Stimulated activated CD4-positive, alpha-beta T cell treated with anti-CD3 and anti-CD28 coated beads, Interleukin-1b, Interleukin-23, amount 100 ng/mL, for 4 hours (primary cell): ENCODE measurements at places on chromosomes 6 and 20.

- no peak for DNase-seq
These were observed 31.0 kb downstream of the THEMIS start for GRCh38 chr6:127869772-127870404.

DNA sequence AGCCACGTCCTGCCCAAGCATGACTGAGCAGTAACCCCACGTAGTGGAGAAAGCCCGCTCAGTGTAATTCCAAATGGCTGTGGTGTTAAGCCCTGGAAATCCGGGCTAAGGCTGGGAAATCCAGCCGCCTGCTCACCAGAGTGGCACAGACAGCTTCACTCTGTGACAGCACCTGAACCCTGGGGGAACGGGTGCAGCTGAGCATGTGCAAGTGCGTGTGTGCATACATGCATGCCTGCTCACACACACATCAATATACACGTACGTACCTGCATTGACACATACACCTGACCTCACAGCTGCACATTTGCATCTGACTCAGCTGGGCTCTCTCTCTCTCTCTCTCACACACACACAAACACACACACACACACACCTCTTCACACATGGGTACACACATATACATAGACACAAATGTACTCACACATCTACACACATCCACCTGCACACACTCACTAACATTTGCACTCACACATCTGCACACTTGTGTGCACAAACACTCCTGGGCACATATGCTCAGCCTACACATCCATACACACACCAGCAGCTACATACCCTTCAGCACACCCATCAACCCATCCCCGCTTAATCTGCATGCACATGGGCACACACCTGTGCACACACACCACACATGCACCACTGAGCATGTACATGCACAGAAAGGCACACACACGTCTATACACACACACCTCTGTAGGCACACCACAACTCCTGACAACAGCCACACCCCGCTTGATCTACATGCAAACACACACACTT is 114.1 kb downstream of the GRM4 start:
- DNase-seq = no peak

DNA sequence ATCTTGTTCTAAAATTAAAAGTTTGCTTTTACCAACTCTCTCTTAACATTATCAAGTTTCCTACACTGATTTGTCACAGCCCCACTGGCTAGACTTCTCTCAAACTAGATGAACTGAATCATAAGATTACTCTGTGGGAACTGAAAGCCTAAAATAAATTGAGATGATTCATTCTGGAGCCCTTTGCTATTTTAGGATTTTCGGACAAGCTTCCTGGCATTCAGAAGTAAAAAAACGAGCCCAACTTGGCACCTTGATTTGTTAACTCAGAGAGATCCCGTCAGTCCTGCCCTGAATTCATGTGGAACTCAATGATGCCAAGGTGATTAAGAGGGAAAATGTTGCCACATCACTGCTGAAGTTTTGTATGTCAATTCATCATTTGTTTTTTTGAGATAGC is 122.0 kb upstream of the NRSN1 start:
- DNase-seq = no peak

DNA sequence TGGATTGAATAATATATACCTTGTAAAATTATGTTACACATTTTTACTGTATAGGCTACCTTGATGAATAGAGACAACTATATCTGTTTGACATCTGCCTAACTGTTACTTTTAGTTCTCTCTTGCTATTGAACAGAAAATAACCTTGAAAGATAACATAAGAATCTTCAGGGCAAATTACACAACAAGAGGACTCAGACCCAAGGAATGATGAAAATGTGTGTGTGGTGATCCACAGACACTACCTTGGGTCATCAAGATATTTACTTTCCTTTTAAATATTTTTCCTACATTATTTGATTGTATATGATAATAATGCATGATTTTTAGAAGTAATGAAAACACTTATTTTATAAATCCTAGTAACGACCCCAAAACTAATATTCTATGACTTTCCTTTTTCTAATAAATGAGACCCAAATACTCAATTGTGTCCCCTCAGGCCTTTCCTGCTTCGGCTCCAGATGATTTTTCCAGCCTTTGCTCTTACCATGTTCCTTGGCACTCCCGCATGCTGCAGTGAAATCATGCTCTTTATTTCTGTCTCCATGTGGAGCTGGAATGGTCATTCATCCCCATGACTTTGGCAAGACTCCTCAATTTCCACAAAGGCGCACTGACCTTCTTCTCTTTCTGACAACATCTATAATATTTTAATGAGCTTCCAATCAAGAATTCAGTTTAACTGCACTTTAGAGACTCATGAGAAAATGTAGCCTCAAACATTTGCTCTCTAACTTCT is 187.6 kb downstream of the EPM2A start:
- no peak for DNase-seq

- no peak for DNase-seq
These were observed 71.1 kb upstream of the CTNNBL1 start for GRCh38 chr20:37622728-37623127.

DNA sequence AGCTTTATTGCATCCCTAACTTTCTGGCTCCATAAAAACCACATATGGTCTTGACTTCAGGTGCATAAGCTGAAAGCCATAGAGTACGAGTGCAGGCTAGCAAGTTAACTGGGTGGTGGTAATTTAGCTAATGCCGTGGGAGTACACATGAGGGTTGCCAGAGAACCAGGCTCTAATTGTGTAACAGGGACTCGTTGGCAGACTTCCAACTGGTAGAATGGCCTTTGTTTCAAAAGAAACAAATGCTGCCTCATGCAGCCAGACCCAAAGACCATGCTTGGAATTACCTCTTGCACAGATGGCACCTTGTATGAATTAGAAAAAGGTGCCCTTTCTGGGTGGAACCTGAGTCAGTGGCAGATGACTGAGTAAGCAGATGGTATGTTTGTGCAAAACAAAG is 73.2 kb downstream of the LY86 start:
- DNase-seq = no peak

DNA sequence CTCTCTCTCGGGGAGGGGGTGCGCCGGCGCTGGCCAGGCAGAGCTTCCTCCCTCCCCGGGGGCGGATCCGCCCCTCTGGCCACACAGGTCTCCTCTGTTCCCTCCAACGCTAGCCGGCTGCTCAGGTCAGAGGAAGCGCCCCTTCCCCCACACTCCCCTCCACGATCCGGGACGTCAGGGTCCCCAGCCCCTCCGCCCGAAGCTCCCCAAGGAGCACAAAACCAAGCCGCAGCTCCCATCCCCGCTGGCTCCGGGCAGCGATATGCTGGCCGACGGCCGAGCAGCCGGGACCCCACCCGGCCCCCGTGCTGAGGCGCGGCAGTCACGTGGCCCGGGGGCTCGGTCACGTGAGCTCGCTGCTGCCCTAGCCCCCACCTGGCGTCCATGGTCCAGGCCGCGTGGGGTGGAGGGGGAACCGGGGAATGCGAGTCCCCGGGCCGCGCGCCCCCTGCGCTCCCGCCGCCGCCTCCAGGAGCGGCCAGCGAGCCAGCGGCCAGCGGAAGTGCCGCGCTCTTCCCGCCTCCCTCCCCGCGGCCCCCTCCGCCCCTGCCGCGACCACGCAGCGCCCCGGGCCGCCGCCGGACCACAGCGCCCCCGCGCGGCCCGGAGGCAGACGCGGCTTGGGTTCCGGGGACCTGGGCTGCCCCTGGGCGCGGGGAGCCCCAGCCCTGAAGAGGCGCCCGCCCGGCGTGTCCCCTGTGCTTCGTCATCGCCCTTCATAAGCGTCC is at the start of gene SLC35B2:
SLC35B2 (minus strand) TSS at position 504 of the 728 bp plus-strand sequence; CDS start at position 386, 118 bp downstream.
- DNase-seq = peak; percentile 64

- no peak for DNase-seq
These were observed 598.8 kb upstream of the CDH4 start for GRCh38 chr20:60653111-60653845.

GRCh38 chr20:17530716-17531664 is at the start of gene BFSP1:
BFSP1 (minus strand) TSS chr20:17531379; CDS start chr20:17531329, 50 bp downstream.
- peak; percentile 34 for DNase-seq

DNA sequence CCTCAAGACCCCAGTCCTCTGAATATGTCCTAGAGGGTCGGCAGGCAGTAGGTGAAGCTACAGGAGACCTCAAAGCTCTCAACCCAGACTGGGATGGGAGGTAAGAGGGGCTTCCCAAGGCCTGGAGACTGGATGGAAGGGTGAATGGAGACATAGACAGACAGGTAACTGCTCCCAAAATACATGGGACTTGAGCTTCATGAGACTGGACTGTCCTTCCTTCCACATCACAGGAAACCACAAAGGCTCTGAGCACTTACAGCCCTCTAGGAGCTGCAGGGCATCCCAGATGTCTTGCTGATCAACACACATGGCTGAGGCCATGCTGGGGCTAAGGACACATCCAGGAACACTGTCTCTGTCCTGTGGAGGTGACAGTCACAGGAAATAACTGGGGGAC is 11.6 kb downstream of the HSPA12B start:
- no peak for DNase-seq

DNA sequence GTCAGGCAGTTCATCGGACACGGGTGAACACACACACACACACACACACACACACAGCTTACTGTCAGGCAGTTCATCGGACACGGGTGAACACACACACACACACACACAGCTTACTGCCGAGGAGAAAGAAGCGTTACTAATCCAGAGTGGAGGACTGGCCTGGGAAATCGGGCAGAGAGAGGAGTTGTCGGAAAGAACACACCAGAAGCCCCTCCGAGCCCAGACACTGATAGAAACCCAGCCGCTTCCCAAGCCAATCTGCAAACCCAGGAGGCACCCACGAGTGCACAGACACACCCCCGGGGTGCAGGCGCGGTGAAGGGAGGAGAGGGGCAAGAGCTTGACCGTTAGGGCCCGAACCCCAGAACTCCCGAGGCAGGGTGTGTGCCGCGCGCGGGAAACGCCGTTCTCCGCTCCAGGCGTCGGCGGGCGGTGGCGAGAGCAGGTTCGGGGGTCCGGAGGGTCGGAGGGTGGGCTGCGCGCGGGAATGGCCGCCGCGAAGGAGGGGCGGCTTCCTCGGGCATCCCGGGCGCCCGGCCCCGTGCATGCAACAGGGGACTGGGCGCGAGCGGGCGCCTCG is 636 bp downstream of the ELOVL2 start:
- no peak for DNase-seq

DNA sequence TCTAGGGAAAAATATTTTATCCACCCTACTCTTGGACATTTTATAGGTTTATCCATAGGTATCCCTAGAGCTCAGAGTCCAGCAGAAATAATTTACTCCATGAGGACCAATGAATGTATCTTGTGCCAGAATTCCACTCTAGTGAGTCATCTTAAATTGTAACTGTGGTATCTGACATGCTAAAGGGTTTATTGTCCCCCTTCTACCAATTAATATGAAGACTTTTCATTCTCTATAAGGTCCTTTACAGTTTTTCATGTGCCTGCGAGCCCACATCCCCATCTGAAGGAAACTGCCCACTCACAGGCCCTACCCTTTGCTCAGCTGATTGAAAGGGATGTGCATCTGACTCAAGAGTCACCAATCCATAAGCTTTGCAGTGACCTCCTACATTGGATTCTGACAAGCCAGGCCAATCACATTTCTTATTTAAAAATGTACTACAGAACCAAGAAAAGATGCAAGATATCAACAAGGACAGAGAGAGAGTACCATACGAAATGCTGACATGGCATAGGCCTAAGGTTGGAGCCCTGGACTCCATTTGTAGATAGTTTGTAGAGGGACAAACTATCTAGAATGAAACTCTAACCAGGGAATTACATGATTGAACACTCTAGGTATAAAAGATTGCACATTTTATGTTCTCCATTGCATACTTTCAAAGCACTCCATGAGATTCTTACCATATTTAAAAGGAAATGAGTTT is 93.4 kb upstream of the DEFB112 start:
- no peak for DNase-seq

DNA sequence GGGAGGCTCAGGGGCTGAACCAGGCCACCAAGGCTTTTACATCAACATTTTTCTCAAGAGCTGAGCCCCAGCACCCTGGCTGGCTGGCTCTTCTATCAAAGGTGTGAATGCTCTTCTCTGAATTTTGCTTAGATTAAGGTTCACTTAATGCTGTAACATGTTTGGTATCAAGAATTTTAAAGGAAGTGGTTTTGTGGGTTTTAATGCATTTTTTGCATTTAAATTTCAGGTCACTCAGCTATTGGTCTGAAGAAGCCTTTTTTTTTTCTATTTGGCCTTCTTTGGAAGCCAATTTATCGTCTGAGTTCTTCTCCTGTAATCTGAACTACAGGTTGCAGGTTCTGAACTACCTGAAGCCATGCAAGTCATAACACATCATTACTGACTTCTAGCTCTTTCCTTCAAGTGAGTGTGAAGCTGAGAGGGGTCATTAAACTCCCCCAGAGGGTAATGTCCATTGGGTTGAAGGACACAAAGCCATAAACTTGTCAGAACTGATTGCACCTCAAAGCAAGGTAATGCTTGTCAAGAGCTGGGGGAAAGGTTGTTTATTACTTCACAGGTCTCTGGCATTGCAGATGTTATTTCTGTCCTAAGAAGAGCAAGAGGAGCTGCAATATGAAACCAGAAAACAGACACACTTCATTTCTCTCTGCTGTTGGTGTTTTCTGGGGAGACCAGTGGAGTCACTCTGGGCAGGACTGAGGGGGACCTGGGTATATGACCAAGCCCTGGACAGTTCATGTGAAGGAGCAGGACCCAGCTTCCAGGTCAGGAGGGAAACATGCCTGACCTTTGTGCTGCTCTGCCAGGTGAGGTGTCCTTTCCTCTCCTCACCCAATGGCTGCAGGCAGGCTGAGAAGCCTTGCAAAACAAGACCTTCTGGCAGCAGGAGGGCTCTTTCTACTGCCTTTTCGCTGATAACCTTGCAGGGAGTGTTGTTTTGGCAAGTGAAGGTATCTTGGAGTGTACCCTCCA is 26.1 kb upstream of the NEDD9 start:
- DNase-seq = no peak

GRCh38 chr6:23611776-23612381 is 514.1 kb upstream of the NRSN1 start:
- DNase-seq = no peak

DNA sequence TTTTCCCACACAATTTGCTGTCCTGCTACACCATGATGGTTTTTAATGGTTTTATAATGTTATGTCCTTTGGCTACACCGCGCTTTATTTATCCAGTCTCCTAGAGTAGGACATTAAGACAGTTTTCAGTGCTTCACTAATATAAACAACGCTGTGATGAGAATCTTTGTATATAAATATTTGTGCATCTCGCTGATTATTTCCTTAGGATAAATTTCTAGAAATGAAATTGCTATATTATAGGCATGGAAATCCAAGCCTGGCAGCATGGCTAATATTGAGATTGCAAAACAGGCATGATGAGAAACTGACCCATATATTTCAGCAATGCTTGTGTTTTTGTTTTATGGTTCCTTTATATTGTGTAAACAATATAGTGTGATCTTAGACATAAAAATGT is 81.4 kb upstream of the ATXN1 start:
- DNase-seq = no peak

DNA sequence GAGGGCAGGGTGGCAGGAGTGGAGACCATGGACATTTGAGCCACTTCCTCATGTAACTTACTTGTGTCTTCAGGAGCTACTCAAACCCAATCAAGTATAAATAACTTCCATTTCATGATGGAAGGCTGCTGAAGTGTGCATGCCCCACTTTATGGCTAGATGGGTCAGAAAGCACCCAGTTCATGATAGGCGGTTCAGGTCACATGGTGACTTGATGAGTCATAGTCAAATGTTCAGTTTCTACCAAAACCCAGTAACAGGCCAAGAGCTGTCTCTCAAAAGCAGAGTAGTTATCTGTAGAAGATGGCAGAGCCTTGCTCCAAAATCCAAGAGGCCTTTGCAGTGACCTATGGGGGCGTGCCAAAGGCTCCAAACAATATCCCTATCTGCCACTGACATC is 133.7 kb upstream of the TENT5A start:
- DNase-seq = no peak
